ENCODE measurements at places on chromosomes 16 and 17. TPM values are rescaled to one million over a fixed set of nuclear protein-coding genes. Genes with fewer than 3 reads are reported as not detected.

DNA sequence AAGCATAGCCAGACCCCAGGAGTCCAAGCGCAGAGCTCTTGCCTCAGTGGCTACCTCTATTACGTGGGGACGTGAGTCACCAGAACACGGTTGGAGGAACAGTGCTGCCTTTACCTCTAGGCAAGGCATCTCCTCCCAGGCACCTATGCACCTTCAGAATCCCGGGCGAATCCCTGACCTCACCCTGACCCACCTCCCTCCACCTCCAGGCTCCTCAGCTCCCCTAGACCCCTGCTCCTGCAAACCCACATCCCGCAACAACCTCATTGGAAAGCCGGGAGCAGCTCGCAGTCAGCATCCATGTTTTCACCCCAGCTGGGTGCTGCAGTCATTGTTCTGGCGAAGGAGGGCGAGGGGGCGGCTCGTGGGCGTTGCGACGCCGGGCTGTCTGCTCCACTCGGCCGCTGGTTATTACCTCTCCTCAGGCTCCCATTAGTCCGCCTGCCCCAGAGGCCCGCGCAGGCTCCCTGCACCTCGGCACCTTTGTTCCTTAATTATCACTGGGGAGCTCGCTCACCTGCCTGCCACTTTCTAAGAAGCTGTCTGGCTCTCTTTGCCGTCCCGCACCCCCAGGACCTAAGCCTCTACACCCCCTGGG, 24.6 kb upstream of the DLX4 start:
- no peaks in the 10 kb centered on the region for H3K36me3 ChIP-seq
- H3K27ac ChIP-seq, result no peak overlapping the region
- peaks cover 20% of the 10 kb centered on the region for H3K27me3 ChIP-seq
- DNase-seq, result no peak
- no peaks in the 10 kb centered on the region for H3K4me1 ChIP-seq

DNA sequence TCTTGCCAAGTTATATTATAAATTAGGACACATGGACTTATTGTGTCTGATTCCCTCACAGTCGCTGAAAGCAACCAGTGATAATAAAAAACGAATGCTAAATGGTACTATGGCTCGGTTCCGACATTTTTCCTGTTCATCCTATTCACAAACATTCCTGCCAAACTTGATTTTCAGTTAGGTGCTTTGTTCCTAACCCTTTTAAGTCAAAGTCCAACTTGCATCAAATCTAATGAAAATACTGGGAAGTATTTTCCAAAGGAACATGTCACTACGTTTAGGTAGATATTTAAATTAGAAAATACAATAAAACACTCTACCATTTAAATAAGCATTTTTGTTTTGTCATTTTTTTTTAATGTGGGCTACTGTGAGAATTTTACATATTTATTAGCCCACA, 21.0 kb downstream of the SETD6 start:
- no peaks in the 10 kb centered on the region for H3K27me3 ChIP-seq
- no peak overlapping the region for H3K27ac ChIP-seq
- peaks cover 2% of the 10 kb centered on the region for H3K4me1 ChIP-seq
- H3K4me3 ChIP-seq, result no peak overlapping the region

GRCh38 chr16:85286066-85286831, 174.0 kb upstream of the CIBAR2 start:
- H3K27me3 ChIP-seq, result no peaks in the 10 kb centered on the region
- no peaks in the 10 kb centered on the region for H3K36me3 ChIP-seq
- H3K4me3 ChIP-seq, result no peak overlapping the region
- no peak for DNase-seq
- H3K27ac ChIP-seq, result no peak overlapping the region
- no peaks in the 10 kb centered on the region for H3K4me1 ChIP-seq

- peak; percentile 30 for DNase-seq
- peaks cover 40% of the 10 kb centered on the region for H3K36me3 ChIP-seq
- H3K4me3 ChIP-seq, result peak overlapping the region; percentile 84
- H3K4me1 ChIP-seq, result peaks cover 43% of the 10 kb centered on the region
- peak overlapping the region; percentile 79 for H3K27ac ChIP-seq
Measured at GRCh38 chr16:84648595-84649510, 542 bp downstream of the KLHL36 start.

- peaks cover 37% of the 10 kb centered on the region for H3K36me3 ChIP-seq
- H3K27ac ChIP-seq, result no peak overlapping the region
- H3K4me3 ChIP-seq, result no peak overlapping the region
- H3K4me1 ChIP-seq, result peaks cover 25% of the 10 kb centered on the region
- no peak for DNase-seq
Measured at GRCh38 chr17:2175294-2175628, 120.4 kb downstream of the HIC1 start.

DNA sequence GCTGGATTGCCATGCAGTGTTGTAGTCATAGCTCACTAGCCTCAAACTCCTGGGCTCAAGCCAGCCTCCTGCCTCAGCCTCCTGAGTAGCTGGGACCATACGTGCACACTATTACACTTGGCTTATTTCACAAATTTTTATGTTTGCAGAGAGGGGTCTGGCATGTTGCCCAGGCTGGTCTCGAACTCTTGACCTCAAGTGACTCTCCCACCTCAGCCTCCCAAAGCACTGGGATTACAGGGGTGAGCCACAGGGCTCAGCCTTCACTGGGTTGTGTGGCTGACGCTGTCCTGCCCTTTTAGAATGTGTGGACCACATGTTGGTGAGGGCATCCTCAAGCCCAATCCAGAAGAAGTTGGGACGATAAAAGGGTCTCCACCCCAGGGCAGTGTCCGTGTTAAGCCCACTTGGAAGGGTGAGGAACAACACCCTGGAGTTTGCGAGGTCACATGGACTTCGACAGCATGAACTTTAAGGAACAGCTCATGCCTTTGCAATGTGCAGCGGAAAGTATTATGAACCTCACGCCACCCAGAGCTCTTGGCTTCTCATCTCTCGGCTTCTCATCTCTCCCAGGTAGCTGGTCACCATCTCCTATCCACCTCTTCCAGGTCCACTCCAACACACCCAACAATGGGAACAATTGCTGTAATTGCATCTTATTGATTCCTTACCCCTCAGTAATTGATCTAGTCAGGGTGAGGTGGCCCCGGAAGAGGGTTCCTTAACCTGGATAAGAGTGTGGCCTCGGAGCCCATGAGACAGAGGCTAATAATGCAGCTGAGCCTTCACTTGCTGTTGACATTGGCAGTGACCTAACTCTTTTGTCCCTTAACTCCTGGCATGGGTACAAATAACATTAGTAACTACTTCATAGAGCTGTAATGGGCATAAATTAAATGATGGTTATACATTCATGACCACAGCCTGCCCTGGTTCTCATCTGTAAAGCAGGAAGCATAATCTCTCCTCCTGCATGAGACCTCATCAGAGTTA, 6.7 kb downstream of the FOXL1 start:
- DNase-seq, result no peak
- H3K4me1 ChIP-seq, result no peaks in the 10 kb centered on the region
- H3K27ac ChIP-seq, result no peak overlapping the region
- H3K36me3 ChIP-seq, result no peaks in the 10 kb centered on the region
- H3K4me3 ChIP-seq, result no peak overlapping the region
- peaks cover 21% of the 10 kb centered on the region for H3K27me3 ChIP-seq

DNA sequence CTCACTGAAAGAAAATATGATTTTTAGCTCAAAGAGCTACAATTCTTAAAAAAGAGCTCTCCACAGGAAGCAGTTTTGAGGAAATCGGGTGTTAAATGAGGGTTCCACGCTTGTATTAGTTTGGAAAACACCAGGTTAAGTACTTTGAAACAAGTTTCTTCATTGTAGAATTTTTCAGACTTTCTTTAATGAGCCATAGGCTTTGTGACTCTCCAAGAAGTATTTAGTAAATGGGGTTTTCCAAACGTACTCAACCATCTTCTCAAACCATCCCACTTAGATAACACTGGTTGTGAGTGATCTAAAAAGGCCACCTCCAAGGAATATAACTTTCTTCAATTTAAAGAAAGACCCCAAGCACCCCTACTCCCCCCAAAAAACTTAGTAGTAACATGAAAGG, 2.7 kb downstream of the ULK2 start:
- DNase-seq, result no peak
- peaks cover 10% of the 10 kb centered on the region for H3K36me3 ChIP-seq
- H3K4me1 ChIP-seq, result peaks cover 15% of the 10 kb centered on the region
- peak overlapping the region; percentile 65 for H3K4me3 ChIP-seq

DNA sequence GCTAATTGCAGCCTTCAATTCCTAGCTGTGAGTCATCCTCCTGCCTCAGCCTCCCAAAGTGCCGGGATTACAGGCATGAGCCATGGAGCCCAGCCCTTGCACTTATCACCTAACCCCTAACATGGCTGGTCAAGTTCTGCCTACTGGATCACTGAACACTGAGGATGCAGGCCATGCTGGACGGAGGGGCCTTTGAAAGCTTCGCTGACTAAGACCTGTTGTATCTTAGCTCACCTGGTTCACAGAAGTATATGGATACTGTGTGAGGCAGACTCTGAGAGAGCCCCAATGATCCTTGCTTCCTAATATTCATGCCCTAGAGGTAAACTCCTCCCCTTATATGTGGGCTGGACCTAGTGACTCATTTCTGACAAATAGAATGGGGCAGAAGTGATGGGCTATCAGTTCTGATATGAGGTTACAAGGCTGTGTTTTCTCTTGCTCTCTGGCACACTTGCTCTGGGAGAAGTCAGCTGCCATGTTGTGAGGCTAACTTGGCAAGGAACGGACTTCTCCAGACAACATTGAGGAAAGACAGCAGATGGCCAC, 11.7 kb upstream of the TMIGD1 start:
- H3K4me1 ChIP-seq, result peaks cover 7% of the 10 kb centered on the region
- H3K4me3 ChIP-seq, result no peak overlapping the region
- H3K27me3 ChIP-seq, result no peaks in the 10 kb centered on the region
- DNase-seq, result no peak

- H3K36me3 ChIP-seq, result no peaks in the 10 kb centered on the region
- H3K27ac ChIP-seq, result no peak overlapping the region
- H3K4me1 ChIP-seq, result no peaks in the 10 kb centered on the region
- no peak for DNase-seq
Measured at GRCh38 chr16:78461496-78462287, 362.2 kb downstream of the WWOX start.

- H3K4me3 ChIP-seq, result no peak overlapping the region
- H3K27me3 ChIP-seq, result no peaks in the 10 kb centered on the region
- H3K36me3 ChIP-seq, result no peaks in the 10 kb centered on the region
- no peak overlapping the region for H3K27ac ChIP-seq
- DNase-seq, result no peak
Measured at GRCh38 chr16:12449374-12449773, 354.3 kb downstream of the CPPED1 start.

- no peak overlapping the region for H3K4me3 ChIP-seq
- no peaks in the 10 kb centered on the region for H3K4me1 ChIP-seq
- no peaks in the 10 kb centered on the region for H3K36me3 ChIP-seq
- H3K27ac ChIP-seq, result no peak overlapping the region
- H3K27me3 ChIP-seq, result peaks cover 5% of the 10 kb centered on the region
- DNase-seq, result no peak
Measured at GRCh38 chr16:86129541-86129940, 230.6 kb downstream of the IRF8 start.

DNA sequence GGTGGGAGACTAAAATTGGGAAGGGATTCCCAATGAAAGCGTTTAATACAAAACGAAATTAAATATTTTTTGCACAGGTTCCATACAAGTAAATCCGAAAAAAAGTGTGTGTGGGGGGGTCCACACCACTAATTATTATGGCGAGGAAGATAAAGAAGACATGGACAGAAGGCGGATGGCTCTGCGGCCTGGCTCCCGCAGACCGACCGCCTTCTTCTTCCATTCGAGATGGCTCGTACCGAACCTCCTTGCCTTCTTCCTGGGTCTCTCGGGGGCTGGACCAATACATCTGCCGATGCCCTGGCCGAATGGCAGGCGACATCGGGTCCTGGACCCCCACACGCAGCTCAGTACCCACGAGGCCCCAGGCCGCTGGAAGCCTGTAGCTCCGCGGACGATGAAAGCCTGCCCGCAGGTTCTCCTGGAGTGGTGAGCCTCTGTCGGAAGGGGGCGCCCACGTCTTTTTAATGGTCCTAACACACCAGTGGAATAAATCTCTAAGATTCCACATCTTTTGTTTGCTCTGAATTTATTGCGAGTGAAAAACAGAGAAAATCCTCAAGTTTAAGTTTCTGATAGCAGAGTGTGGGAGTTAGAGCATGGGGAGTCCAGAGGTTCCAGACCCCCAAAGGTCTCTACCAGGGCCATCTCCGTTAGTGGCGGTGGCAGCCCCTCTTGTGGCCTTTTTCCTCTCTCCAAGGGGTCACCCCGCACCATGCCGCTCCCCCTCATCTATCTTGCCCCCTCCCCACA, 1.4 kb downstream of the PRAC2 start:
- no peaks in the 10 kb centered on the region for H3K36me3 ChIP-seq
- no peak overlapping the region for H3K27ac ChIP-seq
- H3K4me1 ChIP-seq, result peaks cover 12% of the 10 kb centered on the region
- no peak overlapping the region for H3K4me3 ChIP-seq
- DNase-seq, result peak; percentile 68

The HS3ST6 gene
- total RNA-seq, result not detected

The TEN1 gene
- 11.4 TPM for total RNA-seq

The CA5A gene
- total RNA-seq, result not detected

The CDRT15L2 gene
- total RNA-seq, result not detected

The LDHD gene
- not detected for total RNA-seq

The NUTF2 gene
- total RNA-seq, result 177 TPM

The CANT1 gene
- 71.8 TPM for total RNA-seq
